ENCODE measurements at places on chromosomes 2 and 18.

GRCh38 chr2:230812033-230812432 lies 52.7 kb upstream of the ITM2C start:
- ATAC-seq = no peak

DNA sequence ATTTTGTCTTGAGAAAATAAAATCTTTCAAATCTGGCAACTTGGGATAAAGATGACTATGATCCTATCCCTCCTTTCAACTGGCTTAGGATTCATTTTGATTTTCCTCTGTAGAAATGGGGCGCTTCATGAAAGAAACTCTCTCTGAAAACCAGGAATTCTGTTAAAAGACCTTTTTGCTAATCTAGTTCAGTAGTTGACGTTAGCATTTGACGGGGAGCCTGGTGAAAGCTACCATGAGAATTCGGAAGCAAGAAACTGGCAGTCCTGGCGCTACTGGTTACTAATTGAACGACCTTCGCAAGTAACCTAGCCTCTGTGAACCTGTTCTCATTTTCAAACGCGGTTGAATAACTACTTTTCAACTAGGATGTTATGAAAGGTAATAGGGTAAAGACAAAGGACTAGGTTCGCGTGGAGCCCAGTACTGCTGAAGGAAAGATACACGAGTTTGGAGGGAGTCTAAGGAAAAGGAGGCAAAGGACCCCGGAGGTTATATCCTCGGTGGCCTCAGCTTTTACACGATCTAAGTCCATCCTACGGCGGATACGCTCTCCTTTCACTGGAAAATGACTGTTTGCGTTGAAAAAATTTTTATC lies 604 bp upstream of the STK11IP start:
- peak; percentile 22 for ATAC-seq

- no peak for ATAC-seq
Measured at GRCh38 chr2:194327196-194327888, 1329.7 kb upstream of the SLC39A10 start.

DNA sequence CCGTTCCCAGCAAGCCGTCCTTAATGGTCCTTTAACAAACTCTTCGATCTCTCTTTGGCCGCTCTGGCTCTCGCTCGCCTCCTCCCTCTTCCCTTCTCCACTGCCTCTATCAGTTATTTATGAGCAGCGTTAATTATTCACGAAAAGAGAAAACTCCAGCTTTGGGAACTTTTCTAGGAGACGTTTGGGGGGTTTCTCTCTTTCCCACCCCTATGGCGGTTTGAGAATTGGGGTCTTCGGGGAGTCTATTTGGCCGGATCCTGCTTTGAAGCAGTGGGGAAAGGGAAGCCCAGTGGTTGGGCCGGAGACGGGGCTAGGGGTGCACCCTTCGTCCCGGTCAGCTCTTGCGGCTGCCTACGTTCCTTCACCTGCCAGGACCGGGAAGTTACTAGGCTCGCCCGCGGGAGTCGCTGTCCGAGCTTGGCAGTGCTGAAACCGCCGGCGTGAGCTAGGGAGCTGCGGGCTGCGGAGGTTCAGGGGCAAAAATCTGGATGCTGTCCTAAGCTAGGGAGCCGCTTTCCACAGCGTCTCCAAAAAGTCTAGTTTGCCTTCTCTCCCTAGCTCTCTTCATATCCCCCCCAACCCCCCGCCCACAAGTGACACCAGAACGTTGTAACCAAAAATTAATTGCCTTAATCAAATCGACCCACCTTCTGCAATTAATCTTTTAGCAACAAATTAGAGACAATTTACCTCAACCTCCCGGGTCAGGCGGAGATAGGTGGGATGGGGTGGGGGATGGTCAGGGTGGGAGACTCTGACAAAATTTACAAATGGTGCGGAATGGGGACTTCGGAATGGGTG lies 8.9 kb upstream of the SKOR2 start:
- ATAC-seq = peak; percentile 81

DNA sequence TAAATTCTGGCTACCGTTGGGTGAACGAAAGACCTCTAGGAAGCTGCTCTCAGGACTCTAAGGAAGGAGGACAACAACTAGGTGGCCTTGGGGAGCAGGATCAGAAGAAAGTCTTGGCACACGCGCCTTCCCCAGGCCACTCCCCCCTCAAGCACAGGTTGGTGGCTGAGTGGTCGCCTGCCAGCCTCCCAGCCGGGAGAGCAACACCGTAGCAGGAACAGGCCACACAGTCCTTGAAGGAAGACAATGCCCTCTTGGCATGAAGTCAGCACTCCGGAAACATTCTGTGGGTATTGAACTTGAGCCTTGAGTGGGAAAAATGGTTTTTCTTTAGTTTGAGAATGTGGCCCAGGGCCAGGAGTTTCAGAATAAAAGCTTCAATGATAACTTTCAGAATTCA lies 87.4 kb upstream of the AGAP1 start:
- no peak for ATAC-seq

GRCh38 chr2:3606028-3606369 lies 11.1 kb downstream of the COLEC11 start:
- no peak for ATAC-seq

DNA sequence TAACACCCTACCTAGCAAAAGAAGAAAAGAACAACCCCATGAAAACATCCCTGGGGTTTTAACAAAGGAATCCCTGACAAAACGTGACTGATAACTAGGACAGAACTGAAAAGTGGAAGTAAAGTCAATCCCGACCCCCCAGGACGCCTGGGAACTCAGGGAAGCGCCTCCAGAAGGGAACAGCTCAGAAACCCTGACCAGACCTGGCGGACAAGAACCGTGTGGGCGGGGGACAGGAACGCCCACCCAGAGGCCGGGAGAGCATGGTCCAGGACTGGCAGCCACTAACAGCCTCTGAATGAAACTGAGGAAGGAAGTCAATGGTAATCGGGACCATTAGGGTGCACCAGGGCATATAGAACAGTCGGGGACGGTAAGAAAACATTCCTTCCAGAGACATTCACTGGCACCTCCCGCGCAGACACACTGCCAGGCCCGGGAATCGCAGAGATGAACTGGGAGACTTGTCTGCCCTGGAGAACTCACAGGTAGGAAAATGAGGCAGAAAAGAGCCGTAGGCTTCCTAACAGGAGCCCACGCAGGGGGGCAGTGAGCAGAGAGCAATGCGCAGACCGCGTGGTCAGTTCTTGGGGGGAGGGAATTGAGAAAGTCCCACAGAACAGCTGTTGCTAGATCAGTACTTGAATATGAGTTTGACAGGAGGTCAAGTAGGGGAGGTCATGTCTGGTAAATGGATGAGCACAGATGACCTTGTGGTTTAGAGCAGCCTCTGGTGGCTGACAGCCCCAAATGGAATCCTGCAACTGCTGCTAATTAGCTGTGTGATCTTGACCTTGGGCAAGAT lies 1.3 kb upstream of the TBC1D8 start:
- ATAC-seq = peak; percentile 55

- no peak for ATAC-seq
Measured at GRCh38 chr2:109609352-109610024, 4.3 kb downstream of the SEPTIN10 start.

DNA sequence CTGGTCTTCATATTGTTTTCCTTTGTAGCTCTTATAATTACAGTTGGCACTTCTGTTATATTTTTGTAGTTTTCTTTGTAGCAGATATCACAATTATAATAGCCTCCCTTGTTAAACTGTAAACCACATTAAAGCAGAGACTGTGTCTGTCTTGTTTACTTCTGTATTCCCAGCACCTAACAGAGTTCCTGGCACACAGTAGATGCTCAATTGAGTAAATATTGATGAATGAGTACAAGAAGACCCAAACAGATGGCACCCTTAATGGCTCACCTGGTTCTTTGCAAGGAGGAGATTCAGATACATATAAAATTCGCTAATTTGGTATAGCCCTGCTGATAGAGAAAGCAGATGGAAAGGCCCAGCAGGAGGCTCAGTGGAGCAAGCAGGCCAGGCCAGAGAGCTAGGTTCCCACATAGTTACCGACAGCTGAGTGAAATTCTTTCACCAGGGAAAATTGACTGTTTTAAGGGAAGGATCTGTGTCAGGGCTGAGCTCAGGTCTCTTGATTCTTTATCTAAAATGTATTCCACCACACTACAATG lies 120.1 kb downstream of the NUP35 start:
- ATAC-seq = no peak

GRCh38 chr2:209424199-209424701 lies 403 bp downstream of the MAP2 start:
- ATAC-seq = peak; percentile 48

DNA sequence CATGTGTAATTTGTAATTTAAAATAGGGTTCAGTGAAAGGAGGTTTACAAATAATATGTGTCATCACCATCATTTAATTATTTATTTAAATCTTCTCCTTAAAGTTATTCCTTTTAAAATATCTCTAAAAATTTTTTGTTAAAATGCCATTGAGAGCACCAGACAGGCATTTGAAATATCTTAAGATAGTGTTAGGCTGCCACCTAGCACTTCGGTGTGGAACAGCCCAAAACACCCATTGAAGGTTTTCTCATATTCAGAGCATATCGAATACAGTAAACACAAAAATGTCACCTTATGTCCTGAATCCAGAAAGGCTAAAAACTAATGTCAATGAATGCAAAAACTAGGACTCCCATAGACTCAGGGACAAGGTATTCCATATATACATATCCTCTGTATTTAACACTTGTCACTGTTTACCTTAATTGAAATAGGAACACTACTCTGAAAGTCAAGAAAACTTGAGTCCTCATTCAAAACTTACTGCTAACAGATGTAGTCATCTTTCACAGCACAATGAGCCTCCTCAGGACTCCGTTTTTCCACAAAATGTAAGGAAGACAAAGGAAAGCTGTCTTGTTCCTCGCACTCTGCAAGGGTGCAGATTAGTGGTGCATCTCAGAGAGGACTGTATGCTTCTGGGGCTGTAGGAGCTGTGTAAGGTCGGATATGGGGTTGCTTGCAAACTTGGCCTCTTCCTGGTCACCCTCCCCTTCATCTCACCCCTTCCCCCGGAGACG lies 329.5 kb downstream of the PAX3 start:
- peak; percentile 89 for ATAC-seq

- ATAC-seq = peak; percentile 98
Measured at GRCh38 chr2:187982668-187983067, 309.0 kb upstream of the GULP1 start.

DNA sequence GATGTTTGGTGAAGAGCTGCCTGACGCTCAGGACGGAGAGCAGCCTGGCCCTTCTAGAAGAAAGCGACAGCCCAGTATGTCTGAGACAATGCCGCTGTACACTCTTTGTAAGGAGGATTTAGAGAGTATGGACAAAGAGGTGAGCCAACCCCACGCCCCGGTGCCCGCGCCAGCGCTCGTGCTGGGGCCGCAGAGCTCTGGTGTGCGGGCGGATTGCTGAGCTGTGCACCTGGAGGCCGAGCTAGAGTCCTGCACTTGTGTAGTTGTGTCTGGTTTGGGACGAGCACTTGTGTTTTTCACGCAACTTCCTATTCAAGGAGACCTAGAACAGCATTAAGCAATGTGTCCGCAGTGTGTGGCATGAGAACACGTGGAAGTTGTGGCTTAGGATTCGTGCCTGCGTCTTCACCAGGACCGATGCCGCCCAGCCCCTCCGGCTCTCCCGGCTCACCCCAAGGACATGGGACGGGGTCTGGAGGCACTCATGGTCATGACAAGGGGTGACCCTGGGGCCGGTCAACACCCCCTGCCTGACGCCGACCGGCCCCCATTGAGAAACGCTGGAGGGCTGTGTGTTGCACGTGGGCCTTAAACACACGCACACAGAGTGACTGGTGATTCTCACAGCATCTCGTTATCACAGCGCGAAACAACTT lies 49.5 kb downstream of the CTDP1 start:
- no peak for ATAC-seq

GRCh38 chr18:13973061-13973575 lies 57.8 kb upstream of the MC2R start:
- no peak for ATAC-seq

DNA sequence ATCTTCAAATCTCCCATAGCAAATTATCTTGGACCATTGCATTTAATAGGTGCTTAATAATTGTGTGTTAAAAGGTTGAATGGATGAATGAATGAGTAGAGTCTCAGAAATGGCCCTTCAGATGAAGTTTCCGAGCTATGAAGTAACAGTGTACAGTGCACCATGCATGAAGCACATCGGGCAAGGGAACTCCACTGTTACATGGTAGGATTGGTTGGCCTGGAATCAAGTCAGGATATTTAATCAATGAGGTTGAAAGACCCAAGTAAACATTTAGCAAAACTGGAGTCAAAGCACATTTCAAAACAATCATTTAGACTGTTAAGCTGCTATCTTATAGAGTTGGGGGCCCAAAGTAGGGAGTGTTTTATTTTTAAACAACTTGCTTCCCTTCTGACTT lies 80.0 kb downstream of the APOB start:
- ATAC-seq = no peak

- no peak for ATAC-seq
Measured at GRCh38 chr2:39203382-39203781, 40.4 kb downstream of the CDKL4 start.

- ATAC-seq = no peak
Measured at GRCh38 chr2:239311132-239312040, 89.4 kb downstream of the HDAC4 start.

- no peak for ATAC-seq
Measured at GRCh38 chr2:5410991-5411700, 281.0 kb upstream of the SOX11 start.

- ATAC-seq = no peak
Measured at GRCh38 chr2:8486141-8486540, 195.7 kb upstream of the ID2 start.

DNA sequence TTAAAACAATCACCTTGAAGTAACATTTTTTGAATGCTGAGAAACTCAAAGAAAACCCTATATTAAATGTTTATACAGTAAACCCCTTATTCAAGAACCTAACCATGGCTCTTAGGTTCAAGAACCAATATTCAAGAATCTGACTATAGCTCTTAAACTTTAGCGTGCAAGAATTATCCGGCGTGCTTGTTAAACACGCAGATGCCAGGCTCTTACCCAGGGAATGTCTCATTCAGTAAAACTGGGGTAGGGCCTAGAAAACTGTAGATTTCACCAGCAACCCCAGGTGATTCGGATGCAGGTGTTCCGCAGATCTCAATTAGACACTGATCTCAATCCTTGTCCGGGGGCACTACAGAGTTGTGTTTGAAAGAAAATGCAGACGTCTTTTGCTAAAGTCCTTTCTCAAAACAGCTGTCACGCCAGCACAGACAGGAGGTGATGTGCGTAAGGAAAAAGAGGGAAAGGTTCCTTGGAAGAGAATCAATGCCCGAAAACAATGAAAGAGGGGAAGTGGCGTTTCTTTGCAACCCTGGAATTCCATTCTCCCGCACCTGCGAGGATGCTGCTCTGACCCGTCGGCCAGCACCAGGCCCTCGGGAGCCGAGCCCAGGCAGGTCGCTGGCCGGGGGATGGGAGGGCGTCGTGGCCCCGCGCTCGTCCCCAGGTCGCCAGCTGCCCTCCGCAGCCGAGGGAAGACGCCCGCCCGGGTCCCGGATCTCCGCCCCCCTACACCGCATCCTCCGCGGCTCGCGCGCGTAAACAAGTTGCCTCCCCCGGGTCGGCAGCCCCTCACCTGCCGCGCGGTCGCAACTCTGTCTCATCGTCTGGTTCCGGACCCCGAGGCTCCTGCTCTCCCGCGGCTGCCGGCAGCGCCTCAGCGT lies 851 bp downstream of the EIF2AK3 start:
- no peak for ATAC-seq

DNA sequence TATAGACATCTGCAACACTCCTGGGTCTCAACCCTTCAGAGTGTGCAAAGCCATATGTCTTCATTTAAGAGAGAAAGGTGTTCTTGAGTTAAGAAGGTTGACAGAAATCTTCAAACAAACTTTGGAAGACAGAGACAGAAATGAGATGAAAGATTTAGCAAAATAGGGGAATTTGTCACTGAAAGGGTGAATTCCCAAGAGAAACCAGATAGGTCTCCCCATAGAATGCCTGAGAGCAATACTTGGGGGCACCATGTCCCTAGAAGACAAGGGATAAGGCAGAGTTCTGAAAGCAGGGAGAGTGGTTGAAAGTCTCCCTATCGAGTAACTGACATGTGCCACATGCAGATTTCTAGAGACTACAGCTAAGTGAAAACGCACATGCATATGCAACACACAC lies 50.0 kb downstream of the AP1S3 start:
- no peak for ATAC-seq

Data from SK-N-SH treated with all-trans-retinoic acid at 6 μM for 48 hours (cell line).